Karpas-422 (cell line): ENCODE measurements at places on chromosomes 1 and 21.
A peak's percentile ranks its signal among the peaks of the same experiment; 100 is the strongest.

GRCh38 chr1:45843474-45843905 lies 40.1 kb downstream of the MAST2 start:
- DNase-seq = peak; percentile 81

GRCh38 chr1:41681331-41682098 lies 197.0 kb upstream of the EDN2 start:
- DNase-seq = no peak

DNA sequence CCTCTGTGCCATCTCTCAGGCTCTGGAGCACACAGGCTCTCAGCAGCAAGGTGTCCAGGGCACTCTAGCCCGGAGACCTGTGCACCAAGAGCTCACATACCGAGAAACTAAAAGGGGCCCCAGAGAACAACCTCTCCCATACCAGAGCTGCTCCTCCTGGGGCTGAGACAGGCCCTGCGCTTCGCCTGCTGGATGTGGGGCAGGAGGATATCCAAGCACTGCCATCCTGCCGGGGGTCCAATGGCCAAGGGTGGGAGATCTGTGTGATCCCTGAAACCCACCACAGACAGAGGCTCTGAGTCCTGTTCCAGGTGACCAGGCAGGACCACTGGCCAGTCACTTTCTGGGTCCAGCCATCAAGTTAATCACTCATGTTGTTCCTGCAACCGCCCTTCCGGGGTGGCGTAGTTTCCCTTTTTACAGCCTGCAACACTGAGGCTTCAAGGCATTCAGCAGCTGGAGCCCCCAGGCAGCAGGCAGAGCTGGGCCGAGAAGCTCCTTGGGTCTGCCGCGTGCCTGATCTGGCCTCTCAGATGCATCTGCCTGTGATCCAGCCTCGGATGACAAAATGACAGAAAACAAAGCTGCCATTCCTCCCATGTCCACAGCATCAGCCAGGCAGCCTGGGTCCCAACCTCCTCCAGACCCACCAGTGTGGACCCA lies 36.7 kb upstream of the ACTRT2 start:
- no peak for DNase-seq

GRCh38 chr1:47885062-47885830 lies 111.9 kb downstream of the TRABD2B start:
- no peak for DNase-seq

- DNase-seq = peak; percentile 43
These were observed 134.6 kb upstream of the RUNX3 start for GRCh38 chr1:25064465-25065240.

- no peak for DNase-seq
These were observed 457.2 kb upstream of the PBX1 start for GRCh38 chr1:164101802-164102201.

GRCh38 chr1:183289051-183289496 lies 103.0 kb downstream of the LAMC2 start:
- no peak for DNase-seq

DNA sequence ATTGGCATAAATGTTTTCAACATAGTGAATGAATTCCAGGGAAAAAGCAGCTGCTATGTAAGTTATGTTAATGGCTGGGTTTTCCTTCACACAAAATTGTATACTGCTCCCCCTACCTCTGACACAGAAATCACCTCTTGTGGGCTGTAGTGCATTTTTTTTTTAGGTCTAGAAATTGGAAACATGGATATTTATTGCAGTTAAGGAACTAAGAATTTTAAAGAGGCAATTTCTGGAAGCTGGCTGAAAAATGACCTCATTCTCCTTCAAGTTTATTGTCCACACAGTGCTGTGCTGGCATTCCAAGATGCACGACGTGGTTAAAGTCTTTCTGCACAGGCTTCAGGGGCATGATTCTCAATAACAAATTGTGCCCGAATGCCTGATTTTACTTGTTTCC lies 1424.2 kb downstream of the MRPL39 start:
- DNase-seq = no peak

DNA sequence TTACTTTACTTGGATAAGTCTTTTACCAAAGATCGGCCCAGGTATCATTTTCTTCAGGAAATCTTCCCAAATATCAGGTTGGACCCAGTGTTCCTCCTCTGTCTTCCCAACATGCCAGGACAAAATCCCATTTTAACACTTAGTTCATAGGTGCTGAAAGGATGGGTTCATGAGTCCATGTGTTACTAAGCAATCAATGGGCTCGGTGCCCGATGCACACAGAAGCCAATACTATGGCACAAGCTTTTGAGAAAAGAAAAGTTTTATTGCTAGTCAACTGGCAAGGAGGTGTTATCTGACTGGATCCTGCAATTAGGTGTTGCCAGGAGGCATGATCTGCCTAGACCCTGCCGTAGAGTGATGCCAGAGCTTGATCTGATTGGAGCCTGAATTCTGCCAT lies 133.3 kb upstream of the SLC44A3 start:
- DNase-seq = no peak

DNA sequence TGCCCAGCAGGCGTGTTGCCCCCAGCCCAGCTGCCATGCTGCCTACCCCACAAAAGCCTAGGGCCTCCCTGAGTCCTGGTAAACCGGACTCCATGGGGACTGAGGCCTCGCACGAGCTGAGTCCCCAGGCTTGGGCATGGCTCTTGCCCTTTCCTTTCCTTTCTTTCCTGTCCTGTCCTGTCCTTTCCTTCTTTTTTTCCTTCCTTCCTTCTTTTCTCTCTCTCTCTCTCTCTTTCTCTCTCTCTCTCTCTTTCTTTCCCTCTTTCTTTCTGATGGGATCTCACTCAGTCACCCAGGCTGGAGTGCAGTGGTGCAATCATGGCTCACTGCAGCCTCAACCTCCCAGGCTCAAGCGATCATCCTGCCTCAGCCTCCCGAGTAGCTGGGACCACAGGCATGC lies 104.4 kb downstream of the SPSB1 start:
- no peak for DNase-seq

- no peak for DNase-seq
These were observed 43.7 kb upstream of the ADAMTS1 start for GRCh38 chr21:26888931-26889330.

- DNase-seq = peak; percentile 62
These were observed 7.6 kb downstream of the CDKN2C start for GRCh38 chr1:50977575-50978143.

- no peak for DNase-seq
These were observed 37.7 kb upstream of the COL6A1 start for GRCh38 chr21:45943630-45944540.

- DNase-seq = no peak
These were observed 4.4 kb upstream of the EFHD2 start for GRCh38 chr1:15405106-15405850.

DNA sequence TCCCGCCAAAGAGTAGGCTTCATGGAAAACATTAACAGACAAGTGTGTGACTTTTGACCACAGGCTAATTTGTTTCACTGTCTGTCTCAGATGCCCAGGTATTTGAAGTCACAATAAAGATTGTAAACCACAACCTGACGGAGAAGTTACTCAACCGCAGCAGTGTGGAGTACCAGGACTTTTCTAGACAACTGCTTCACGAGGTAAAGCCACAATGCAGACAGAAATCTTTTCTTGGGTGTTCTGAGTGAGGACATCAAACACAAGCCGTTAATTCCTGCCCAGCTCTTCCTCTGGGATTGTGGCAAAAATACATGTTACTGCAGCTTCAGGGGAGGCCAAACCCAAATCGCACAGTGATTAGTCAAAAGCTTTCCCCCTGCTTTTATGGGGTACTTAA lies 31.0 kb downstream of the UMODL1 start:
- no peak for DNase-seq

- no peak for DNase-seq
These were observed 62.3 kb downstream of the CCDC185 start for GRCh38 chr1:223455470-223455869.

- peak; percentile 86 for DNase-seq
These were observed 23.1 kb upstream of the ERI3 start for GRCh38 chr1:44377925-44378784.

DNA sequence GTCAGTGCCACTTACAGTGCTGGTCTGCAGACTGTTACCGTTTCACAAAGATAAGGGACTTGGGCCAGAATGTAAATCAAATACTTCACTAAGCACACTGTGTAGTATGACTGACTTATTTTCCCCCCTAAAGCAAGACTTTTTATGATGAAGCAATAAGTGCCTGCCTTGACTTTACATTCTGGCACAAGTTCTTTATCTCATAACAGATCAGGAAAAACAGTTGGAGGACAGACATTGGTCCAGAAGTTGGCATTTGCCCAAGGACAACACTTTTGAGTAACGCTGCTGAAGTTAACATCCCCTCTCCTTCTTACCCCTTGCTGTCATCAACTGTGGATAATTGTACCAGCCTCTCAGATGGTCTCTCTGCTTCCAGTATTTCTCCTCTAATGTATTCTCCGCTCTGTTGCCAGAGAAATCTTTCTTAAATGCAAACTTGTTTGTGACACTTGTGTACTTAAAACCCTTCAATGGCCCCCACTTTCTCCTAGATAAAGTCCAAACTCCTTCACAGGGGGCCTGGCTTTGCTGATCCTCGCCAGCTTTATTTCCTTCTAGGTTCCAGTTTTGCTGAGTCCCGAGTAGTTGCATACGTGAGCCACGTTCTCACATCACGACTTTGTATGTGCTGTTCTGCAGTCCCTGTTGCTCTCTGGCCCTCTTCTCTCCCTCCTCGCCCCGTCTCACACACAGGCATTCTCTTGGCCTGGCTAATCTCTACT lies 45.7 kb downstream of the S1PR1 start:
- DNase-seq = no peak

- no peak for DNase-seq
These were observed 120.7 kb downstream of the RPS6KC1 start for GRCh38 chr1:213171711-213172110.

- DNase-seq = peak; percentile 40
These were observed 49.5 kb upstream of the ACOT11 start for GRCh38 chr1:54498383-54499096.

- no peak for DNase-seq
These were observed 256.0 kb upstream of the LYPLAL1 start for GRCh38 chr1:218917656-218918055.

GRCh38 chr1:47401761-47402160 lies 14.3 kb upstream of the FOXE3 start:
- no peak for DNase-seq

DNA sequence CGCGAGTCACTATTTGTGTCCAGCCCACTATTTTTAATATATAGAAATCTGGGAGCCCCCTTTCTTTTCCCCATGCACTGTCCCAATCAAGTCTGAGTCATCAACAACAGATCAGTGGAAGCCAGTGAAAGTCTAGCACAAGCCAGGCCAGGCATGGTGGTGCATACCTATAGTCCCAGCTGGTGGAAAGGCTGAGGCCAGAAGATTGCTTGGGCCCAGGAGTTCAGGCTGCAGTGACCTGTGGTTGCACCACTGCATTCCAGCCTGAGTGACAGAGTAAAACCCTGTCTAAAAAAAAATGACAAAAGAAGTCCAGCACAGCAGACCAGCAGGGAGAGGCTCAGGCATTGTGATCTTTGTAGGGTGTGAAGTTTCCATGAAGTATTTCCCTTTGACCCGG lies 9.0 kb upstream of the RPL5 start:
- no peak for DNase-seq

- no peak for DNase-seq
These were observed 6.7 kb downstream of the POFUT2 start for GRCh38 chr21:45280969-45281368.

DNA sequence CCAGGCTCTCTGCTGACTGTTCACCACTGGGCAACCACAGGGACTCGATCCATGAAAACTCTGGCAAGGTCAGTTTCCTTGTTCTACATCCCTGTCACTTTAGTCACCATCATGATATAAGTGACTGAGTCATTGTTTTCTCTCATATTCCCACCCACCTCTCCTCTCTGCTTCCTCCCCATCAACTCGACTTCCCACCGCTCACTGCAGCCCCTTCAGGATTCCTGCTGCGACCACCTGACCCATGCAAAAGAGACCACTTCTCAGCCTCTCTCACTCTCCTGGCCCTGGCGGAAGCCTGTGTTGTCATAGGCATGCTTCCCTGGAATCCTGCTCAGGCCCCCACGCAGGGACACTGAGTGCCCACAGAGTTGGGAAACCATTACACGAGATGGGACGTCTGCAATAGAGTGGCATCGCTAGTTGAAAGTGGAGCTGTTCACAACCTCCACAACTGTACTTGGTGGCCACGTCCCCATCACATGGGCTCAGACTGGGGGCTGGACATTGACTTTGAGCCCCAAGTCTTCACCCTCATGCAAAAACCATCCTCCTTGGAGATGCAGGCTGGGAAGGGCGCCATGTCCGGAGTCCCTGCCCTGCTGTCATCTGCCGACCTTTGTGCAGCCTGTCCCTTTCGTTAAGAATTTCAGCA lies 1.8 kb upstream of the TFF2 start:
- no peak for DNase-seq

DNA sequence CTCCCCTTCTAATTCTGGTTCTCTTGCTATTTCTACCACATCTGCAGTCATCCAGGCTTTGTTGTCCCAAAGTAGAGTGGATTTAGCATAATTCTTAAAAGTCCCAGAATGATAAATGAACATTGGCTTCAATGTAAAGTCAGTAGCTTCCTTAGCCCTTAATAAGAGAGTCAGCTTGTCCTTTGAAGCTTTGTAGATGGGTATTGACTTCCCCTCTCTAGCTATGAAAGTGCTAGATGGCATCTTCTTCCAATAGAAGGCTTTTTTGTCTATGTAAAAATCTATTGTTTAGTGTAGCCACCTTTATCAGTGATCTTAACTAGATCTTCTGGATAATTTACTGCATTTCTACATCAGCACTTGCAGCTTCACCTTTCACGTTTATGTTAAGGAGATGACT lies 181.4 kb upstream of the B3GALT2 start:
- no peak for DNase-seq

DNA sequence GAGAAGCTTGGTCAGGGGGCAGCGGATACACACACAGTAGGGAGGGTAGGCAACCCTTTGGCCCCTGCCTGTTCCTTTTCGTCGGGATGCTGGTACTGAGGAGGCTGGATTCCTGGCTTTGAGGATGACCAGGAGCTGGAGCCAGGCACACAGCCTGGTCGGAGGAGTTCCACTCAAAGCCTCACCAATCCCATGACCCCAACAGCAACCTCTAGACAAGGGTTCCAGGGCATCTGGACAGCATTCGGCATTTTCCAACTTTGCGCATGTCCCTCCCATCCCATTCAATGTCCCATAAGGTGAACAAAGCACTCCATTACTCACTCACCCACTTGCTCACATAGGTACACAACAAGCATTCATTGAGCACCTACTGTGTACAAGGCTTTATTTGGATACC lies 42.6 kb upstream of the HMGB4 start:
- no peak for DNase-seq

- no peak for DNase-seq
These were observed 88.5 kb upstream of the HMCN1 start for GRCh38 chr1:185645686-185646085.

- DNase-seq = no peak
These were observed 63.9 kb downstream of the KCTD3 start for GRCh38 chr1:215631040-215631439.

DNA sequence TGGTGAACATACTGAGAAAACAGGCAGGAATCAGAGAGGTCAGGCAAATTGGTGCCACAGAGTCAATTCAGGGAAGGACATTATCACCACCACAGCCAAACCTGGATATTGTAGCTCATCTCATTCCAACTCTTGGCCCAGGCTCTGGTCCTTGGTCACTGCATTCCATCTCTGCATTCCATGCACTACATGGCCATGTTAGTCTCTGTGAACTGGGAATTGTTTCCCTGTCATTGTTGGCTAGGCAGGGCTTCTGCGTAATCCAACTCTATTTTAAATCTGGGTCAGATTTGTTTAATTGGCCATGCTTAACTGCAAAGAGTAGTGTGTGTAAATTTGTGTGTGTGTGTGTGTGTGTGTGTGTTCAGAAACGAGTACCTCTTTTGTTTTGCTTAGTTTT lies 837.6 kb upstream of the ADAMTS5 start:
- DNase-seq = no peak
